ENCODE measurements at places on chromosomes 1 and 21.

- DNase-seq: no peak
Observed at GRCh38 chr1:41728403-41729202, 190.1 kb downstream of the HIVEP3 start.

DNA sequence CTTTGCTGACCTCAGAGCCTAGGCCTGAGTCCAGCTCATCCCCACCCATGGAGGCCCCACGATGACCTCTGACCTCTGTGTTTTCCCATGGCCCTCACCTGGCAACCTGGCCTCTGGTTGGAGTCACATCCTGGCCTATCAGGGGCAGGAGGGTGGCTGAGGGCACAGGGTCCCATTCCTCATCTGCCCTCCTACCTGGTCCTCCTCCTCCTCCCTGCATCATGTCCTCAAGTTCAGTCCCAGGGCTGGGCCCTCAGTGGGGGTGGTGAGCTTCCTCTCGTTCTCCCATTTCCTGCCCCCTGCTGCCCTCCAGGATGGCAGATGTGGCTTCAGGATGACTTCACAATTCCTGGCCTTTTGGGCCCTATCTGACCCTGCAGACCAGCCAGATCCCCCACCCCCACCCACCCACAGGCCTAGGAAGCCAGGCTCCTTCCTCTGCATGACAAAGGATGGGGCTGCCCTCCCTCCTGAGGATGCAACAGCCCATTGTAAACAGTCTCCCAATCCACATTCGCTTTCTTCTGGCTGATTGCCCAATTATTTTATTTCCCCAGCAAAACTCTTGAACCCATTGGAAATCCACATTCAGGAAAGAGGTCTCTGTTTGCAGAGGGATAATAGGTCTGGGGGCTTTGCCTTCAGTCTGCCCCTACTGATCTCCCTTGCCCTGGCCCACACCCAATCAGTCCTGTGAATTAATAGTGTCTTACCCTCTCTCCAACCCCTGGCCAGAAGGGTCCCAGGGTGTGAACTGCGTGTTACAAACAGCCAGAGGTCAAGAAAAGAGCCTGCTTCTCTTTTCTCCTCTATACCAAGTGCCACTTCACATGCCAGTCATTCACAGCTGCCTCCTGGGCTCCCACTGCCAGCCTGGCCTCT is 10.3 kb upstream of the LEFTY1 start:
- no peak for DNase-seq

DNA sequence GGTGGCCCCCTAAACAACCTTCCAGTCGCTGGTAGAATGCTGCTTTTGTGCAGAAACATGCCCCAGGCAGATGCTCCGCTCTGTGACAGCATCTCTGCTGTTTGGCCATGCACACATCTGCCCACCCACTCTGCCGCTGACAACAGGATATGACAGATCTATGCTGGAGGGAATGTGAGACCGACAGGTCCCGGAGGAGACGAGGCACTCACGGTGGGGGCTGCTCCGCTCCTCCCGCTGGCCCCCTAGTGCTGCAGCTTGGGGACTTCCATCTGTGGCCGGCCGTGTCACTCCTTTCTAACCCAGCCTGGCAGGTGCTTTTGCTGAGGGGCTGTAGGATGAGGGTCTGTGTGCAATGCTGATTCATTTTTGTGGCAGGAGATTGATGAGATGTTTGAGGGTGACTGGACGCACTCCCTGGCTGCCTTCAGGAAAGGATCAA is 49.1 kb upstream of the DMRTB1 start:
- no peak for DNase-seq

- peak; percentile 2 for DNase-seq
Observed at GRCh38 chr21:30340714-30341573, 3.5 kb upstream of the KRTAP27-1 start.

- no peak for DNase-seq
Observed at GRCh38 chr1:46474570-46474969, 15.1 kb upstream of the DMBX1 start.

DNA sequence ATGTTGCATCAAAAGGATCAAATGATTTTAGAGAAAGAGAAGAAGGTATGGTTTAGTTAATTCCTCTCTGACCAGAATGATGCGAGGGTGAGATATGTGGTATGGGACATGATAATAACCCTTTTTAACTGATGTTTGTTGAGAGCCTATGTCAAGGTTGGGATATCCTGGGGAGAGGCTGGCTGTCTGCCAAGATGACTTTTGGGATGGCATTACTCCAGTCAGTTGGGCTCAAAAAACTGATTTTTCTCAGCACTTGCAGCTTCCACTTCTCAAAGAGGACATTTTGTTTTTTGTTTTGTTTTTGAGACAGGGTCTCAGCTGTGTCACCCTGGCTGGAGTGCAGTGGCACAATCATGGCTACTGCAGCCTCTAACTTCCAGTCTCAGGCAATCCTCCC is 17.7 kb upstream of the STX12 start:
- DNase-seq: no peak

- DNase-seq: no peak
Observed at GRCh38 chr1:54565113-54565501, 17.1 kb downstream of the ACOT11 start.

DNA sequence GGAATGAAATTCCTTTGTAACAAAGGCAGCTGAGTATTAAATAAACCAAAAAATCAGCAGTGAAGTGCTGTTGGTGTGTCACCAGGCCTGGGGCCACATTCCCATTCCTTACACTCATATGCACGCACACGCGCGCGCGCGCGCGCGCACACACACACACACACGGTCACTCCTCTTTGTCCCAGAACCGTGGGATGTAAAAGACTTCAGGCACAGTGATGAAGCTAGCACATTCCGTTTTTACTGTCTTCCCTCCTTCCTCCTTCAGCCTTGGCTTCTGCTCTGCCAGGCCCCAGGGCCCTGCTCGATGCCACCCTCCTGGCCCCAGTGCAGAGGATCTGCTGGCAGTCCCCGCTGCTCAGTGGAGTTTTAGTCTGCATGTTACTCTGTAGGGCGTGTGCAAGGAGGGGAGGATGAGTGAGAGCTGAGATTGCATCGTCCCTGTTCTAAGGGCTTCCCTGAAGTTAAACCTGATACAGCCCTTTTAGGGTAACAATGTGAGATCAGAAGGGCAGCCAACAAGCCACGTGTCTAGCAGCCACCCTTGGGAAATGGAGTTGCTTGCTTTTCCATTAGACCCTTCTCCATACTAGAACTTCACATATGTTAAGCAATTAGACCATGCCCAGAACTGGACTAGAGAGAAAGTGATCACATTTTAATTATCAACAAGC is 71.7 kb upstream of the WDR26 start:
- DNase-seq: no peak
